GM18507 (cell line): ENCODE measurements at places on chromosomes 3 and 15.

DNA sequence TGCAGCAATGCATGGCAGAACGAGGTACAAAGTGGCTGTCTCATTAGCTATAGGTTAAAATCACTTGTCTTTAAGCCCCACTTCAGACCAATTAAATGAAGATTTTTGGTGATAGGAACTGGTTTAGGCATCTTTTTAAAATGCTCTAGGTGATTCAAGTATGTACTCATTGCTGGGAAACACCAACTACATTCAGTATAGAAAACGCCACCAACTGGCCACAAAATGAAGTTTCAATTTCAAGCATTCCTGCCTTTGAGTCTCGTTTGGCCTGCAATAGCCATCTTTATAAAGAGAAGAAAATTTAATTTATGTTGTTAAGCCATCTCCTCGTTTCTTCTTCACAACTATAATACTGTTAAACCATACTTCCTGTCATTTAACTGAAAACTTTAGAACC, 587.9 kb downstream of the GBE1 start:
- no peak for DNase-seq

- DNase-seq = no peak
Measured at GRCh38 chr15:79582650-79583049, 150.5 kb downstream of the MINAR1 start.

- no peak for DNase-seq
Measured at GRCh38 chr15:79659691-79660090, 227.6 kb downstream of the MINAR1 start.

- no peak for DNase-seq
Measured at GRCh38 chr3:109026821-109027220, 73.1 kb upstream of the GUCA1C start.

- no peak for DNase-seq
Measured at GRCh38 chr3:189401196-189401595, 229.4 kb downstream of the TPRG1 start.

DNA sequence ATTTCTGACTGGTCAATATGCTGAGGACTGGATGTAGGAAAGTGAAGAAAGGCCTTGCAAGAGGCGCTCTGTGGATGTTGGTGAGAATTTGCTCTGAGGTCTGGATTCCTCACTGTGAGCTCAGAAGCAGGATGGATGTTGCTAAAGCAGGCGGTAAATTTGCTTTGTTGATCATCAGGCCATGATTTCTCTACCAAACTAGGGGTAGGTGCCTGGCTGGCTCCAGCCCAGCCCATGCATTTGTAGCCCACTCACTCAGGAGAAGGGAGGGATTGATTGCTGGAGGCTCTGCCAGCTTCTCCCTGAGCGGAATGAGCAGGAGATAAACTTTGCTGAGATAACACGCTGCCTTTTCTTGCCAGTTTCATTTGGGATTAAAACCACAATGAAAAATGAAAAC, 44.3 kb upstream of the NTRK3 start:
- no peak for DNase-seq

DNA sequence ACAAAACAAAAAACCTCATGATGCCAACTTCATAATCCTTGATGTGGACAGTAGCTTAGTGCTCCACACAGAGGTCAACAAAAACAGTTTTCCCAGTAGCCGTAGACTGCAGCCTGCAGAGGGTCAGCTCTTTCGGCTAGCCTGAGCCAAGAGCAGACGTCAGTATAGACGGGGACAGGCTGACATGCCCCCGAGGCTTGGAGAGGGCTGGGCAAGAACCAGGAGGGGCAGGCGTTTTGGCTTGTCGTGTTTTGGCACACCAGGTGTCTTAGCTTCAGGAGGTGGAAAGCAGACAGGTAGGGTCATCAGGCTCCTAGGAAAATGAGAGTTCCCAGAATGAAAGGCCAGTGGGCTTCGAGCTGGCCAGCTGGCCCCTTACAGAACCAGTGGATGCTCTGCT, 21.8 kb downstream of the CAND2 start:
- DNase-seq = no peak

GRCh38 chr3:100254168-100254777, 6.5 kb upstream of the TBC1D23 start:
- DNase-seq = peak; percentile 11

DNA sequence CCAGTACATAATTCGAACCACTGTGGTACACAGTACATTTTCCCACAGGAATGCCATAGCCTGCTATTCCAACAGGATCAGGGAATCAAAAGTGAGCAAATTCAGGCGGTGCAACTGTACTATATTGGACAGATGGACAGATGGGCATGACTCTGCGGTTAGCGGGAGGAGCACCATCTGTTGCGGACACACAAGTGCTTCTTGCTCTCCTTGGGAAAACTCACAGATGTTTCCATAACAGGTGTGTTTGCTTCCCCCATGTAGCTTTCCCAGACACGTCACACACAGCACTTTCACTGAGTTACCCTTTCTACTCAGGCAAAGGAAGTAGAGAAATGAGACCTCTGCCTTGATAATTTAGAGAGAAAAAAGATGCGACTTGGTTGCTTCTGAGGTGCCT, 325.1 kb upstream of the THBS1 start:
- DNase-seq = no peak

DNA sequence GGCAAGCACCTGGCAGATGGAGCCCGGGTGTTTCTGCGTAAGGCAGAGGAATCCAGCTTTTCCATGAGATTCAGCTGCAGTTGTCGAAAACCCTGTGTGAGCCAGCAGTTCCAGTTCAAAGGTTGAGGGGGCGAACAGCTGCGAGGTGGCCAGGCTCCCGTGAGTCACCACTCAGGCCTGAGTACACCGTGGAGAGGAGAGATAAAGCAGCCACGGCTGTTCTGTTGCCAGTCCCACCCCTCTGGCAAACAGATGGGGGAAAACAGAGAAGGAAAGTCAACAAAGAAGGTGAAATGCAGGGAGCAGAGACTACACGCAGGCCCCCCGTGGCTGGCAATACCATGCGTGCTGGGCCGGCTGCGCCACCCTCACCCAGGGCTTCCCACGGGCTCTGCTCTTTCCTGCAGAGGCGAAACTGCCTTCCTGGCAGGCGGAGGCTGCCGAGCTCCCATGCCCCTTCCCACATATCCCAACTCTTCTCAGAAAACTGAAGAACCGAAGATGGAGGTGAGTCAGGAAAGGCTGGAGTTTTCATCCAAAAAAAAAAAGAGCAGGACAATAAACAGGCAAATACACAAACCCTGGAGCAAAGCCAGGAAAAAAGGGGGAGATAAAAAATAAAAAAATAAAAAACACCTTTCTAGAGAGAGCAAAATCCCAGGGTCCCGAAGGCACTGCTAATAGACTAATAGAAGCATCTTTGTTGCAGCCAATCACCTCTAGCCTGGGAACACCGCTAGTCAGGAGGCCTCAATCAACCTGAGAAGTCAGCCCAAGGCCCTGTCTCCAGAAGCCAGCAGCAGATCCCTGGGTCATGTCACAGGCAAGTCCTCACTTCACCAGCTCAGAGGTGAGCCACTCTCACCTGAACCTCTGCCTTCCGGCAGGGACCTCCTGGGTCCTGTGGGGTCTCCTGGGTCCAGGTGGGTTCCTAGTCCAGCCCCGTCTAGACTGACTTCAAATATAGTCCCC, 37.7 kb downstream of the FAM174B start:
- no peak for DNase-seq

DNA sequence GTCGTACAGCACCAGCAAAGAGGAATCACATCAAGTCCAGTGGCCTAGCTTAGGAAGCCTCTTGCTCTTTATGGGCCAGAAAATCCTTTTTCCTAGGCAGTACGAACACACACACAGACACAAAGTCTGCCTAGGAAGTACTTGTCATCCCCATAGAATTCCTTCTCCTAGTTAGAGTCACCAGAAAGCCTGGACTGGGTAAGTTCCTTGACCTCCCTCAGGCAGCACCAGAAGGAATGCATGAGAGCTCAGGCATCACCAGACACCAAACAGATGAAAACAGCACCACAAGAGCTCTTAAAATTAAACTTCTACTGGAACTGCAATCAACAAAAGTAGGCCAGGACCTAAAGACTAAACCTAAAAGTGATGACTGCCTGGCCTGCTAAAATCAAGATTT, 192.9 kb upstream of the CCDC54 start:
- no peak for DNase-seq

- DNase-seq = no peak
Measured at GRCh38 chr15:68183616-68184315, 21.4 kb downstream of the CALML4 start.

DNA sequence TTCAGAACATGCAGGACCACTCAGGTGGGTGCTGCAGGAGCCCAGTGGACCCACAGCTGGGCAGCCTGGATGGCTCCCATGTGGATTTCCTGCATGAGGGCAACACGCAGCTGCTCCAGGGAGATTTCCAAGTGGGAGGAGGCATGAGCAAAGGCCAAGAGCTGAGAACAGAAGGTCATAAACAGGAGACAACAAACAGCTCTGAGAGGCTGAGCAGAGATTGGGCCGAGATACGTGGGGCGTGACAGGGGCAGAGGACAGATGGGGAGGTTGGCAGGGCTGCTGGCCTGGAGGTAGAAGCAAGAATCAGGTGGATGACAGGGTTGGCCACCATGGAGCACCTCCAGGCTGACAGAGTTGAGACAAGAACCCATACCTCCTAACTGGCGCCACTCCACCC, 2.9 kb downstream of the PHGR1 start:
- no peak for DNase-seq

GRCh38 chr3:21877214-21877754, 126.3 kb upstream of the ZNF385D start:
- DNase-seq = no peak

DNA sequence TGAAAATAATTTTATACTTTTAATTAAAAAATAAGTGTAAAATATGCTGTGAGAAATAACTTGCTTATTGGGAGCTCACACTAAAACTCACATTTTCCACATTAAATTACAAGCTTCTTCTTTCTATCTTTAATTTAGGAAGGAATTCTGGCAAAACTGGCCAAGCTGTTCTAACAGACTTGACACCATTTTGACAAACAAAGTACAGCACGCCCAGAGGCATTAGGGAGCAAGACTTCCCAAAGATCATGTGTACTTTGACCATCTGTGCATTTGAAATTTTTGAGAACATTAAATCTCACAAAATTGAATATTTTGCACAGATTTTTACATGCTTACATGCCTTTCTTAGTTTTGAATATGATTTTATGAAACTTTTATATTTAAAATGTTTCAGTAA, 1288.4 kb upstream of the CADM2 start:
- no peak for DNase-seq

- DNase-seq = no peak
Measured at GRCh38 chr3:43785551-43785950, 94.8 kb downstream of the ABHD5 start.

- no peak for DNase-seq
Measured at GRCh38 chr3:23202203-23202920, 765 bp upstream of the UBE2E2 start.

GRCh38 chr3:58640700-58641372, 25.7 kb downstream of the FAM3D start:
- DNase-seq = peak; percentile 67

GRCh38 chr3:65914740-65915367, 123.9 kb downstream of the MAGI1 start:
- no peak for DNase-seq

DNA sequence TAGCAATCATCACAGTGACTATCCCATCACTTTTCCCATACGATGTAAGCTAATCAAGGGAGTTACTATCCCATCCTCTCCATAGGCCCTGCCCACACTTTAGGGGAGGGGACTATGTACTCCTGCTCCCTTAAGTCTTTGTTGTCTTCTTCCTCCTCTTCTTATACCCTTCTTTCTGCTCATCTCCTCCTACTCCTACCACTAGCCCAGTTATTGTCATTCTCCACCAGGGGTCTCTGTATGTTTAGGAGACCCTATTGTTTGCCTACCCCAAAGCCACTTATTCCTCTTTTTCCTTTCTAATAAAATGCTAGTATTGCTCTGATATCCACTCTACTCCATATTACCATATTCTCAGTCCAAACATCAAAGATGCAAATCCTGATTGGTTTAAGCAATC, 27.8 kb downstream of the STAC start:
- DNase-seq = no peak

GRCh38 chr3:133855772-133856171, 39.9 kb downstream of the RAB6B start:
- DNase-seq = no peak

DNA sequence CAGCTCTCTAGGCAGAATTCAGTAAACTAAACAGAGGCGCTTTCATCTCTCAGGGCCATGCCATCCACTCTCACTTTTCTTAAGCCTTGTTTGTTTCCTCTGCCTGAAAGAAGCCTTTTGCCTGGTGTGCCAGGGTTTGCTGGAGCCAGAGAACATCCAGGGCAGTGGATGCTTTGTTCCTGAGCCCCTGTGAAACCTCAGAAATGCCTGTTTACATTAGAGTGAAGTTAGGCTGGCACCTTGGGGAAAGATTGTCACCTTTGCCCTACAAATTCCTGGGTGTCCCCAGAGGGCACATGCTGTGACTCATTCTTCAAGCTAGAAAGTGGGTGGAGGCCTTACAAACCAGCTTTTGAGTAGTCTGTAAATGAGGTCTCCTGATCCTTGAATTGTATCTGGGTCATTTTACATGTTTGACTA, 10.7 kb upstream of the TRAK1 start:
- DNase-seq = no peak

- no peak for DNase-seq
Measured at GRCh38 chr3:152842413-152842812, 7.5 kb downstream of the P2RY1 start.

- DNase-seq = no peak
Measured at GRCh38 chr3:124097362-124098131, 105.6 kb upstream of the ROPN1 start.

DNA sequence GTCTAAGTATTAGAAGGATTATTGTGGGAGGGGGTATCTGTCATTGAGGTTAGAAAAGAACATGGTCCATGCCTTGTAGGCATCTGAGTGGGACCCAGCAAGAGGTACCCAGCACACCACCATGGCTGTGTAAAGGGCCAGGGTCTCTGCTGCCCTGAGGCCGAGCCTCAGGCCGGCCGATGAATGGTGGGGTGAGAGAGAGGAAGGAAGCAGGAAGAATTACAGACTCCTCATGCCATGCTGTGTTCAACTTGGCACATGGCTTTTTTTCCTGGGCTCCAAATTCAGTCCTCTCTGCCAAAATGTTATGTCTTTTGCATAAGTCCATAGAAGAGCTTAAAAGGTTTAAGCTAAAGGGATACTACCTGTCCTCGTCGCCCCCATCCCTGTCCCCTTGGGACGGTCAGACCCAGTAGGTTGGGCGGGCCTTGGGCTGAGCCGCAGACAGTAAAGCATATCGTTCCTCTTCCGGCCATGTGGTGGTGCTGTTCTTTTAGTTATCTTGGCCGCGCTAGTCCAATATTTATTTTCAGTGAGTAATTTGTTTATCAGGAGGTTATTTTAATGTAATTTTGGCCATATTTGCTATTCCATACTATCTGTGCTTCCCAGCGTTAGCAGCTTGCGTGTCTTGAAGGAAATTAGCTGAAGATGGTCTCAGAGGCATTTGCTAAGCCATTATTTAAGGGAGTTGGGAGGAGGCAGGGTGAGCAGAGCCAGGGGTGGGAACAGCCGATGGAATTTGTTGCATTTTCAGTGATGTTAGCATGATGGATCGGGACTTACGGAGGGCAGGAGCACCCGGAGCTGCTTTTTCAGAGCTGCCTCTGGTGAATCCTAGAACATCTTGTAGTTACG, 152.4 kb downstream of the AGBL1 start:
- DNase-seq = no peak

- no peak for DNase-seq
Measured at GRCh38 chr3:126412841-126413692, 18.4 kb downstream of the CFAP100 start.
